ENCODE measurements at places on chromosomes 2 and 18.

GRCh38 chr18:11872479-11873136, 21.4 kb downstream of the CHMP1B start:
- no peak for DNase-seq

GRCh38 chr2:219399716-219400478, 12.2 kb upstream of the DNPEP start:
- DNase-seq: no peak

DNA sequence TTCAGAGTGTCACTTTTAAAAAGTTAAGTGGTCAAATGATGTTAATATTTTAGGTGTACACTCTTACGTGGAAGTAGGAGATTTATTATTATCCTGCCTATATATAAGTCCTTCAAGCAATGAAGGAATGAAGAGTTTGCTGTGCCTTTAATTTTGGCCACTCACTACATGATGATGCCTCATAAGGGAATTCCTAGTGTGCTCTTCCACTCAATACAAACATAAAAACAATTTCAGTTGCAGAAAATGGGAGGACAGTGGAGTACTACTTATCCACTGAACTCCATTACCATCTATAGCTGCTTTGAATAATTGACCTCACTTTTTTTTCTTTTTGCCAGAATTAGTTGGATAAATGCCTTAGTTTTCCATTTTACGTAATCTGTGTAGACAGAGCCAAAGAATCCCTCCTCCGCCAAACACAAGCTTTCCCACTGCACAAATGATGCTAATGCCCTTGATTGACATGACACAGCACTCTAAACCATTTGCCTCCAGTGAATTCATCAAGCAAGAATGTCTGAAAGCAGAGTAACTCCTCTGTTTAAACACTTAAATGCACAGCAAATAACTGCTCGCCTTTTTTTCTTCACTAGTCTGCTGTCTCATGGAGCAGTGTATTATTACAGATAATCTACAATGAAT, 751.1 kb upstream of the FANCL start:
- DNase-seq: no peak

DNA sequence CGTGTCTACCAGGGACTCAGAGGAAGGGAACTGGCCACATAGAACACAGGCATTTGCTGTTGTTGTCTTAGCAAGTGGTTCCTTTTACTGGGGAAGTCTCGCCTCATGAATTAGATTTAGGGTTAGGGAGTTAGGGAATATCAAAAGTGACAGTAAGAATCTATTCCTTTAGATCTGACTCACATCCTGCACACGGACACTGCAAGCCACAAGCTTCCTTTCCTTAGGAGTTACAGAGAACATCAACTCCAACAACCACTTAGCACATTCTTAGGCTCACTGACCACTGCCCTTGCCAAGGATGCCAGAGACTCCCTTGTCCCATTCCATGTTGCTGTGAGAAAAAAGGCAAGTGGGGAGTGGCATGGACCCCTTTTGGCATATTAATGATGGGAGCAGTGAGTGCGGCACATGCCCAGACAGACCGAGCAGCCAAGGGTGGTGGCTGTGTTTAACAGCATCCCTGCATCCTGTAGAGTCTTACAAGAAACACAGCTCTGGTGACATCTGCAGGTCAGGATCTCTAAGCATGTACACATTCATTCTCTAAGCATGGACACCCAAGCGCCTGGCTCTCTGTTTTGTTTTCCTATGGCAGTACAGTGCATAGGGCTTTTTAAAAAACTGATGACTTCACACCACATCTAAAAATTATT, 745.6 kb upstream of the RAB6C start:
- DNase-seq: no peak

DNA sequence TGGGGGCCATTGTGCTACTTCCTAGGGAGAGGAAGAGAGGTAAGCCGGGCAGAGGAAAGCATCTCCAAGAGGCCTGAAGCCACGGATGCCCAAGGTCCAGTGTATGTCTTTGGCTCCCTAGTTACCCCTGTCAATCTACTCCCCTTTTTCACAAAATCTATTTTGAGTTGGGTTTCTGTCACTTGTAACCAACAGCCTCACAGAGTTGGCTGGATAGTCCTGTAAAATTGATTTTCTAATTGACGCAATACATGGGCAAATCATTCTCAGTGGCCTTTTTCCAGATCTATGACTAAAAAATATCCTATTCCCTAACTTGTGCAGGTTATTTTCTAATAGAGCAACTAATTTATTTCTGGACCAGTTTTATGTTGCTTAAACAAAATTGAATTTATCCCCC, 168.4 kb downstream of the IRS1 start:
- DNase-seq: no peak

- DNase-seq: no peak
These were observed 69.6 kb upstream of the SCN1A start for GRCh38 chr2:166197446-166197845.

DNA sequence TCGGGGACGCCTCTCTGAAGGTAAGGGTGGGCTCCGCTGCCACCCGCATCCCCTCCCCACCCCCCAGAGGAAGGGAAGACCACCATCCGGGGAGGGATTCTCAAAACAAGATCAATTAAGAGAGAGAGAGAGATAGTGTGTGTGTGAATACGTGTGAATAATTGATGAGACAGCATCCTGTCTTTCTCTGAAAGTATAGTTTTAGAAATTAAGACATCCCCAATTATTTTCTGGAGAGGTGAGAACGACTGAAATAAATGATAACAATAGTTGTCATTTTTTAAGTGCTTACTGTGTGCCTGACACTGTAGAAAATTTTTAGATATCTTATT, 751 bp downstream of the IL18R1 start:
- no peak for DNase-seq

DNA sequence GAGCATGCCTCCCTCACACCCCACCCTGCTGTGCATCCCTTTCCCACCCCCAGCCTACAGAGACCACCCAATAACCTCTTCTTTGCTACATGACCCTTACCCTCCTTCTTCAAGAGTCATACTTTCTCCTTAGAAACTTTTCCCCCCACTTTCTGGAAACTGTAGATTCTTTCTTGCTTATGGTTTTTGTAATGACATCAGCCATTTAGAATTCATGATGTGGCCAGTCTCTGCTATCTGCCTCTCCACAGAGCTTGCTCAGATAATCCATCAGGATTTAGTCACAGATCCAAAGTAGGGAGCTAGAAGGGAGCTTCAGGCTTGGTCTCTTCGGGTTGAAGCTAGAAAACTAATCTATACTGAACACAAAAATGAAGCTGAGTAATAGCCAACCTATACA, 36.5 kb downstream of the GALM start:
- no peak for DNase-seq

GRCh38 chr2:44802777-44803424, 138.6 kb upstream of the SIX3 start:
- DNase-seq: no peak

DNA sequence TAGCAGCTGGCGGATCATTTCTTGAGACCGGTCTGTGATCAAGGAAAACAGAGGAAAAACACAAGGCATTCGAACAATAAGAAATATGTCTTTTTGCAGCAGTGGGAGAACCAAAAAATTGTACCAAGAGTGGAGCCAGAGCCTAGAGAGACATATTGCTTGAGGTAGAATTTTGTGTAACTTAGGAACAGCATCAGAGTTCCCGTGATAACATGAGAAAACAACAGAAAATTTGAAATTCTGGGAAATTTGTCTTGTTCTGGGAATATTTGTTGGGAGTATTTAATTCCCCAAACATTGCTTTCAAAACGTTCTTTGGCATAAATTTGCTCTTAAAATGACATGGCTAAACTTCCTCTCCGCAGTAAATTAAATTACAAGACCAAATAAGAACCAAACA, 267.5 kb downstream of the GPD2 start:
- DNase-seq: no peak

GRCh38 chr2:56199492-56199891, 15.7 kb downstream of the CCDC85A start:
- no peak for DNase-seq

DNA sequence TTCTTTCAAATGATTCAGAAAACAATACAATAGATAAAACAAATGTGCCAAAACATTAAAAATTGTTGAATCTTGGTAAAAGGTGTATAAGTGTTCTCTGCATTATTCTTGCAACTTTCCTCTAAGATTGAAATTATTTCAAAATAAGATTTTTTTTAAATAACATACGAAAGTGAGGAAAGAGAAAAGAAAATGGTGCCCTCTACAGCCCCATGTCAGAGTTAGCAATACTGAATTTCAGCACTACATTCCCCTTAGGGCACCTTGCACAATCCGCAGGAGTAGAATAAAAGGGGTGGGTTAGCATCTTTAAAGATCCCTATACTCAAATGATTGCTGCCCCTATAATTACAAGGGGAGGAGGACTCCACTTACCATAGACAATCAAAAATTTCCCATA, 433.7 kb downstream of the BCL11A start:
- DNase-seq: no peak

- no peak for DNase-seq
These were observed 621.7 kb upstream of the ACVR2A start for GRCh38 chr2:147223119-147223518.

DNA sequence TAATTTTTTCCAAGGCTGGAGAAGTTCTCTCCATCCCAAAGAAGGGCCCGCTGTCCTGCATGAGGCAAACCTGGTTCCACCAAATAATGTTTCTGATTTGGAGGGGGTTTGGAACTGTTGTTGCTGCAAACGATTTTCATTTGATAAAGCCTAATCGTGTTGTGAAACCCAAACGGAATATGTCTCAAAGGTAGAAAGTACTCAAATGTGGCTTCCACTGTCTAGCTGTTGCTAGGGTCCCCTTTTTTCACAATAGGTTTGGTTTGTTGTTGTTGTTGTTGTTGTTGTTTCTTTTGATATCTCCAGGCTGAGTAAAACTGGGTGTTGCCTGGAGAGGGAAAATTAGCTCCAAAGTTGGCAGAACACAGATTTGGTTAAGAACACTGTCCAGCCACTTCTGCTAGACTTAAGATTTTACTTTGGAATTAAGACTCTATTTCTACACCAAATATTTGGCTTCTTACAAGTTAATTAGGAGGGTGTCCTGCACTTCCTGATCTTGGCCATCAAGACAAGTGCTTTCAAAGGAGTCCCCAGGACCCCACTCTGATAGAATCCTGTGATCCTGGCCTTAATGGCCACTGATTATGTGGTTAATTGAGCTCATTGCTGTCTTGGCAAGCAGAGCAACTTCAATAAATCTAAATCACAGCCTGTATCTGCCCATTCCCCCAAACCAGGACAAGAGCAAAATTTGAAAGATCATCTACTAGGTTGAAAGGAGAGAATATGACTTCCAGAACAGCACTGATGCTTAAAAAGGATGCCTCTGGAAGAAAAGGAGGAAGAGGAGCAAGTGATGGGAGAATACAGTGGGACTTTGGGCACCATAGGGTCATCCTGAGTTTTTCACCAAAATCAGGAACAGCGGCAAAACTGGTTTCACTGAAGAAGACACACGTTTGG, 3.3 kb upstream of the HOXD13 start:
- no peak for DNase-seq

DNA sequence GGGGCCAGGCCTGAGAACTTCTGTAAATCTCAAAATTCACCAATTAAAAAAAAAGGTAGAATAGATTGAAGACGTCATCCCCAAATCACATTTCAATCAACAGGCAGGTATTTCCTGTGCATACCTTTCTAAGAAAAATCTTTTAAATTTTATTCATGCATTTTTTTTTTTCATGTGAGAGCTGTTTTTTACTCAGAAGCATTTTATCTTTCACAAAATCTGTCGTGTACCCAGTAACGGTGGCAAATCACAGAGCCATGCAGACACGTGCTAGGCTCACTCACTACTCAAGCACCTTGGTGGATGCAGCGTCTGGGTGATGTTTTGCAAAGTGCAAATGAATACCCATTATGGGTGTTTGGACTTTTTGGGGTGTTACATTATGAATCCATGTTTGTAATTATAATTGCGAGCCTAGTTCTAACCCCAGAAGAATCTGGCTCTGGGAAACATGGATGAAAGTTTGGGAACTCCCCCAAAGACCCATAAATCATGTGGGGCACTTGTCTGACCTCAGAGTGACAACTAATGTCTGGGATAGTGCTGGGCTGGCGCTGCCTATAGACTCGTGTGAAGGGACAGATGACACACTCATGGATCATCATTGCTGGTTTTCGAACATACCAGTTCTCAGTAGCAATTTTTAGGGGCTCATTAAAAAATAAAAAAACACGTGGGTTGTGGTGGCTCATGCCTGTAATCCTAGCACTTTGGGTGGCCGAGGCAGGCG, 335.2 kb downstream of the LPIN1 start:
- no peak for DNase-seq

- no peak for DNase-seq
These were observed 787 bp downstream of the SOCS6 start for GRCh38 chr18:70289351-70290312.

DNA sequence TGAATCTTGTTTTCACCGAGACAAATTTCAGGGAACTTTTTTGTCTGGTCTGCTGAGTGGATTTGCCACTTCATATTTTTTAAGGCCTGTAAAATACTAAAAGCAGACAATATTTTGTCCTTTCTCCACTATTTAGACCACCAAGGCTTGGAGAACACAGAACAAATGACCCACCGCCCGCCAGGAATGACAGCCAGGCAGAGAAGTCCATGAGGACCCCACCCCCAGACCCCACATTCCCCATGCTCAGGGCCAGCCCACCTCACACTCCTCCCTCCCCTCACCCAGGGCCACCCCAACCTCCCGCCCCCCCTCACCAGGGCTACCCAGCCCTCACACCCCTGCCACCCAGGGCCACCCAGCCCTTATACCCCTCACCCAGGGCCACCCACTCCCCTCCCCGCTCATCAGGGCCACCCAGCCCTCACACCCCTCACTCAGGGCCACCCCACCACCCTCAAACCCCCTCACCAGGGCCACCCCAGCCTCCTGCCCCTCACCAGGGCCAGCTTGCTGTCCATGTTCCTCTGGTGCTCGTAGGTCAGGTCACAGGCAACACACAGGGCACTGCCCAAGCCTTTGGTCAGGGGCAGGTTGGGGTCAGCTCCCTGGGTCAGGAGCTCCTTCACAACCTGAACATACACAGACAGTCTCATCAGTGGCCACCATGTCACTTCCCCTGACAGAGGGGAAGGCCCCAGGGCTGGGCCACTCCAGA, 50.6 kb downstream of the ANKMY1 start:
- DNase-seq: no peak

GRCh38 chr2:146506851-146507250, 1338.0 kb upstream of the ACVR2A start:
- DNase-seq: no peak

DNA sequence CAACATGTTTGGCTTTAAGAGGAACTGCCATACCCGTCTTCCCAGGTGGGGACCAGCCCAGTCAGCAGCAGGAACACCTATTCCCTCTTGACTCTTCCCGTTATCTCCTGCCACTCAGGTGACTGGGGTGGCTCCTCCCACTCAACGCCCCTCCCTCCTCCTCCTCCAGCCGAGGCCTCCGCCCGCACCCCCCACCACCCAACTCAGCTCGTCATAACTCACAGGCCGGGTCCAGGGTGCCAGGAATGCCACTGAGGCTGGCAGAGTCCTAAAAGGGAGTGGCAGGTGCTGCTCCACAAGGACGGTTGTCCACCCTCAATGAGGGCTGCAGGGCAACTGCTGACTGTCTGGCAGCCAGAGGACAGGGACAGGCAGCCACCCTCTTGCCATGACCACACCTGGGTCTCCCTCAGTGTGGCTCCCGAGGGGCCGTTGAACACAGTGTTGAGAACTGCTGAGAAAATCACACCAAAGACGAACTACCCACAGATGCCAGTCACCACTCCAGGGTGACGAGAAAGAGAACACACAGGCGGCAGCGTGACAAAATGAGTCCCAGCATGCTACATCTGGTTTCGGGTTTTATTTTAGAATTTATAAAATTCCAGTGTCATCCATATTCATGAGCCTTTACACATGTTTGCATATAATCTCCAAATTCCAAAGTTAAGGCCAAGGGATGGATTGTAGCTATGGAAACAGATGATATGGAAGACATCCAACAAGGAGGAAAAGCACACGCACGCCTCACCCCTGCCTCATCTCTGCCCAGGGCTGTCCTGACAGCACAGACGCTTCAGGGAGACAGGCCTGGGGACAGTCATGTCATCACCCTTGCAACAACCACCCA, 38.5 kb downstream of the ANO7 start:
- DNase-seq: no peak

All from activated CD8-positive, alpha-beta memory T cell treated with anti-CD3 and anti-CD28 coated beads for 4 hours (primary cell).